HT1080 (cell line): ENCODE measurements at places on chromosomes 11 and 22. TPM values are rescaled to one million over a fixed set of nuclear protein-coding genes. Genes with fewer than 3 reads are reported as not detected.

The NUP98 gene
- total RNA-seq = 126 and 168 TPM in 2 replicates

The RFPL1 gene
- not detected in 2 replicates for total RNA-seq

The TMEM191B gene
- 0.10 and 0.51 TPM in 2 replicates for total RNA-seq

The LRRN4CL gene
- total RNA-seq = 0.13 and 0.20 TPM in 2 replicates

The CRACR2B gene
- total RNA-seq = not detected in 2 replicates

The RAB3IL1 gene
- 3.1 and 4.8 TPM in 2 replicates for total RNA-seq

The RAG2 gene
- not detected in 2 replicates for total RNA-seq

The SMIM35 gene
- total RNA-seq = not detected in 2 replicates

The SCN4B gene
- total RNA-seq = not detected in 2 replicates

The USP35 gene
- 5.3 and 5.9 TPM in 2 replicates for total RNA-seq

The PRR33 gene
- total RNA-seq = not detected in 2 replicates

The OR5B12 gene
- total RNA-seq = not detected in 2 replicates

The FXYD6 gene
- 0.87 and 1.1 TPM in 2 replicates for total RNA-seq

The MEI1 gene
- total RNA-seq = 1.4 and 2.4 TPM in 2 replicates

The SLC1A2 gene
- total RNA-seq = not detected in 2 replicates
